ENCODE measurements at places on chromosomes 3 and 15. TPM values are rescaled to one million over a fixed set of nuclear protein-coding genes. Genes with fewer than 3 reads are reported as not detected.

The SLC12A6 gene
- polyA plus RNA-seq, result 2.5 TPM

The DAZL gene
- polyA plus RNA-seq, result 2.5 TPM

The LRRIQ4 gene
- polyA plus RNA-seq, result not detected

GRCh38 chr3:110902453-110903085 is 169.0 kb upstream of the NECTIN3 start:
- no peak for DNase-seq

DNA sequence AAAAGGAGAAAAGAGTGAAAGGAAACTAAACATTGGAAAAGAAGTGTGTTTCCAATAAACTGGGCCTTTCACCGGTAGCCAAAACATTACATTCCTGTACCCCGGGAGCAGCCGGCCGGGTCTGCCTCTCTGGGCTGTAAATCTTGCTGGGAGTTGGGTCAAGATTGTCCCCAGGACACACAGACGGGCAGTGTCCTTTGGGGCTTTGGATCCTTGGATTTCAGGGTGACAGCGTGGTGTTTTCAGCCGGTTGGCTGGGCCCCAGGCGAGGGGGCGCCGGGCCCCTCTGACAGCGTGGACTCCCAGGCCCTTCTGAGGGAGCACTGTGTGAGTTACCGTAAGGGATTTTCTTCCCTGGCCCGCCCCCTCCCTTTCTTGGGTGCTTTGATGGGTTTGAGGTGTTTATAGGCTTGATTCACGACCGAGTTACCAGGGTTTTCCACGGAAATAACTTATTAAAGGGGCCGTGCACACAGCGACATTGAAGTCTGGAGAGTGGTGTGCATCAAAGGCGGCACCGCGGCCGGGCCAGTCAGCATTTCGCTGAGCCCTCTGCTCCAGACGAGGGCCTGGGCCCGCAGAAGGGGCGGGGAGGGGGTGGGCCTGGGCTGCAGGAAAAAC is 27.4 kb downstream of the SMAD6 start:
- DNase-seq, result peak; percentile 40

GRCh38 chr3:52897130-52898122 is at the start of gene STIMATE:
TSS of gene STIMATE (minus strand) at chr3:52897548. CDS start at chr3:52897450, 98 bp downstream.
- peak; percentile 95 for DNase-seq

DNA sequence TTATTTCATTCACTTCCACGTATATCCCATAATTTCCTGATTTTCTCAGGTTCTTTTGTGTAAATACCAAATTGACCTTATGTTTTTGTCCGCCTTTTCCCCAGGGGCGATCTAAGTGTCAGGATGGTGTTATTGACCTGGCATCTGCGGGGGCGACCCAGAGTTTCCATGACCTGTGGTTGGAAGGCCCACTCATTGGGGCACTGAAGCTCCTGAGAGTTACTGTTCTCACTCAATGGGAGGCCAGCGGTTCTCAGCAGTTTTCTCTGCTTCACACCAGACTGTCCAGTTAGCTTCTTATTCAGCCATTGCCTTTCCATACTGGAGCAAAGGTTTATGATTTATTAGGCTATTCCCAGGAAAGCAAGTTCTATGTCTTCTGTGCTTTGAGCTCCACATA is 53.3 kb downstream of the B3GALNT1 start:
- DNase-seq, result no peak

DNA sequence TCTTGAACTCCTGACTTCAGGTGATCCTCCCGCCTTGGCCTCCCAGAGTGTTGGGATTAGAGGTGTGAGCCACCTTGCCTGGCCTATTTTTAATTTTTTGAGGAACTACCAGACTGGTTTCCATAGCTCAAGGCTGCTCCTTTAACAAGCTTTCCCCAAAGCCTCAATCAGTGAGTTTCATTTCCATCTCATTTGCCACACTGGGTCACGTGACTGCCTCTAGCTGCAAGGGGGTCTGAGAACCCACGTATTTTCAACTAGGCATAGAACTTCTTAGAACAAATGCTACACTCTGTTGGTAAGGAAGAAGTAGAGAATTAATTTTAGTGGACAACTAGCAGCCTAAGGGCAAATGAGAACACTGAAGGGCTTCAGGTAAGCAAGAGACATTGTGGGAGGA is 3.1 kb upstream of the CD276 start:
- no peak for DNase-seq

Measured in GM23338 (cell line).